GM12891 (cell line): ENCODE measurements at places on chromosomes 5 and 9.

DNA sequence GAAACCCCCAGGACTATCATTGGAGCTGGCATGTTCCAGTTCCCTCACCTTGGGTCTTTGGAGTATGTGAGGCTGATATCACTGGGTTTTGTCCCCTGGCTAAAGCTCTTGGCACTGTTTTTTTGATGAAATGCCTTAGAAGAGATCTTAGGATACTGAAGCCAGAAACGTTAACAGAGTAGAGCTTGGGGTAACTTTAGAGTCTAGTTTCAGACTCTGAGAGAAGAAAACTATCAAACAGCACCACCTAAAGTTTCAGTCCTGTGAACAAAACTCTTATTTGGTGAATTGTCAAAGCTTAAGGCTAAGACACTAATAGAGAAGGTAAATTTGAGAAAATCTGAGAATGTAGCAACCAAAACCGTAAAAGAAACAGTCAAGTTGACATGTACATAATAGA is 111.7 kb upstream of the PUM3 start:
- no peak for DNase-seq

DNA sequence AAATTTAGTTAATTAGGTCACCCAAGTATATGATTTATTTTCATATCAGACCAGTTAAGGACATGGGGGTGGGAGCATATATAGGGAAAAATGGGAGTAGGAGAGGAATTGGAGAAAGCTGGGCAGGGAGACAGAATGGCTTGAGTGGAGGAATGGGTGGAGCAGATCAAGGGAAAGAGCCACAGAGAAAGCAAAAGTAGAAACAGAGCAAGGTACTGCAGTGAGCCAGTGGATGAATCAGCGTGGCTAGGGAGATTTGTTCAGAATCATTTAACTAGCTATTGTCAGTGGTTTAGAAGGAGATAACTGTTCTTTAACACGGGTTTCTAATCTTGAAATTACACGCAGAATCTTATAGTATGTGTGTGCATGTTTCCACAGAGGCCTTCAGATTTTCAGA is 37.4 kb downstream of the SNX24 start:
- no peak for DNase-seq

- no peak for DNase-seq
These were observed 532.4 kb downstream of the CDH10 start for GRCh38 chr5:24112420-24112819.

DNA sequence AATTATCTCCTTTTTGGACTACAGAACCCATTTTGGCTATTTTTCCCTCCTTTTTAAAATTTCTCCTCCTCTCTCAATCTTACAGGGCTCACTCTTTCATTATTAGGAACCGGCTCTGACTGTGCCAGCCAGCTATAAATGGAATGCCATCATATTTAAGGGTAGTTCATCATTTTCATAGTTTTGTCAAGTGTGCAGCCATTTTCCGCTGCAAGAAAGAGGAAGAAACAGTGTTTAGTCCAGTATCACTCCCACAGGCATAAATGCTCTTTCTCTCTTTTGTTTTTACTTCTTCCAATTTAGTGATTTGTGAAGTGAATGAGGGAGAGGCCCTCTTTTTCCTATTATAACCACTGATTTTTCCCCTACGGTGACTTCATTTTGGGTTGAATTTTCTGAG is 290.0 kb downstream of the NR3C1 start:
- no peak for DNase-seq

GRCh38 chr5:65742565-65743231 is 20.7 kb downstream of the NLN start:
- no peak for DNase-seq

DNA sequence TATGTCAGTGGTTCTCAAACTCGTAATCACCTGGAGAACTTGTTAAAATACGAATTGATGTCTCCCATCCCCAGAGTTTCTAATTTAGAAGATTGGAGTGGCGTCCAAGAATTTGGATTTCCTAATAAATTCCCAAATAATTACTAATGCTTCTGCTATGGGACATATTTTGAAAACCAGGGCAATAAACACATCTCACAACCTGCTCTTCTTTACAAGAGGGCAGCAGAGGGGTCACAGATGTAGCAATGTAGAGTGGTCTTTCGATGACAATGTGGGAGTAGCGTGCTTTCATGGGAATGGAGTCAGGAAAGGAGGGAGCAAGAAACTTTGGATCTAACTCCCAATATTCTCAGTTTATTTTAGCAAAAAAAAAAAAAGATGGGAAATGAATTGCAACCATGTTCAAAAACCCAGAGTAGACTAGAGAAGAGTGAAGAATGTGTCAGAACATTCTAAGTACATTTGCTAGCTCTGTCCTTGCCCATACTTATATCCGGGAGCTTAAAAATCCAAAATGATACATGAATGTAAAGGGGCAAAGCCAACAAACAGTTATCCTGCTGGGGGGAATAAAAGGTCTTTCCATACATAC is 33.8 kb upstream of the ALDH1A1 start:
- no peak for DNase-seq
